Esophagus mucosa (tissue), 1 donor: ENCODE measurements at places on chromosomes 7 and 10.

GRCh38 chr10:12208460-12208859 lies 12.5 kb downstream of the CDC123 start:
- no peak for ATAC-seq

DNA sequence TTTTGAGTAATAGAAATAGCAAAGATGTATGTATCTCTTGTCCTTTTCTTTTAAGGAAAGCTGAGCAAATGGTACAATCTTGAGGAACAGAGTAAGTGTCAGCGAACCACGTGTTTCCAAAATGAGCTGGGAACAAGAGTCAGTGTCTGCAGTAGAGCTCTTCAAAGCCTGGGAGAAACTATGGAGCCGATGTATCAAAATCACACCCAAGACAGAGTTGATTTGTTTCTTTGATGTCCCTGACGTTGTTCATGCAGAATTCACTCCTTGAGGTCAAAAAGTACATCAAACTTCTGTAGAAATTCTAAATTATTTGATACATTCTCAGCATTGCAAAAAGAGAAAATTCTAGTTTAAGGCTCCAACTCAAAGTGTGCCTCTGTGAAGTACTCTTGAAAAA lies 216.5 kb downstream of the SKIDA1 start:
- ATAC-seq = no peak

GRCh38 chr7:105594034-105594433 lies 12.7 kb upstream of the EFCAB10 start:
- no peak for ATAC-seq

- peak; percentile 21 for ATAC-seq
Observed at GRCh38 chr10:71302874-71303568, 16.0 kb upstream of the SLC29A3 start.

DNA sequence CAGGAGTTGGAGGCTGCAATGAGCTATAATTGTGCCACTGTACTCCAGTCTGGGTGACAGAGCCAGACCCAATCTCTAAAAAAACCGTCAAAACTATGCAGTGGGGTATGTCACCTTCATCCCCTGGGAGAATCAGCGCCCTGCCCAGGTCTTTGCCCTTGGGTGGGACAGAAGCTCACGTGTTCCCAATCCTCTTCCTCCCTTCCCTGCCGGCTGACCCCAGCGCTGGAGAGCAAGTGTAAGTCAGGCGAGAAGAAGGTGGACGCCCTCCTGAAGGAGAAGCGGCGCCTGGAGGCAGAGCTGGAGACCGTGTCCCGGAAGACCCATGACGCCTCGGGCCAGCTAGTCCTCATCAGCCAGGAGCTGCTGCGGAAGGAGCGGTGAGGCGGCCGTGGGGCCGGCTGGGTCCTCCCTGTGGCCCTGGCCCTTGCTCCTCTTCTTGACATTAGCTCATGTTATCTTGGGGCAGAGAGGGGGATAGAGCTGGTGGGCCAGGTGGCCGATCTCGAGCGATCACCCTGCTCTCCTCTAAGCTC lies 64.8 kb upstream of the GTF2IRD1 start:
- ATAC-seq = no peak

DNA sequence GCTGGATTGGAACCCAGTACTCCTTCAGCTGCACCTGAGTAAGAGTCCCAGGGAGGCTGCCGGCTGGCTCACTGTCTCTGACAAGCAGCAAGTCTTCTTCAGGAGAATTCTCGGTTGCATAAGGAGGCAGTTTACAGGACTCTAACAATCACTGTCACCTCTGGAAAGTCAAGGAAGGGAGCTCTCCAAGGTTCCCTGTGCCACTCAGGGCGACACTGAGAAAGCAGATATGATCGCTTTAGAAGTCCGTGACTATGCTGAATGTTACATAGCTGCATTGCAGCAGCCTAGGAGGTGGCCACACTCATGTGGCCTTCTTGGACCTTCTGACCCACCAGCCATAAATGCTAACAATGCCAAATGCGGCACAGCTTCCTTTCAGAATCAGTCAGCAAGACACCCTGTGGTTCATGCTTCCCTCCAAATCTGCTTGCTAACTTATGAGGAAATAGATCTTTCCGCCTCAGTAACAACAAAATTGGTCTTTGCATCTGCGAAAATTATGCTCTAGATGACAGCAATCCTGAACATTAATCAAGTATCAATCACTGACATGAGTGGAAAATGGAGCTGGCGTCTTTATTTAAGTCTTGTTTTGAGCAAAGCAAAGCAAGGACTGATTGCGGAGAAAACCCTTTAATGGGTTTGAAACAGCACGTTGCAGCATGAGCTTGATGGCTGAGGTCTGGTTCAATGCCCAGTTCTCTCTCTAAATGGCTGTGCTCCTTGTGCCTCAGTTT lies 132.9 kb downstream of the ATXN7L1 start:
- no peak for ATAC-seq

- ATAC-seq = peak; percentile 18
Observed at GRCh38 chr10:12042409-12042796, 206 bp downstream of the UPF2 start.

GRCh38 chr7:2719007-2719406 lies 31.0 kb downstream of the AMZ1 start:
- no peak for ATAC-seq

- ATAC-seq = no peak
Observed at GRCh38 chr7:103687272-103687671, 241.3 kb upstream of the SLC26A5 start.

DNA sequence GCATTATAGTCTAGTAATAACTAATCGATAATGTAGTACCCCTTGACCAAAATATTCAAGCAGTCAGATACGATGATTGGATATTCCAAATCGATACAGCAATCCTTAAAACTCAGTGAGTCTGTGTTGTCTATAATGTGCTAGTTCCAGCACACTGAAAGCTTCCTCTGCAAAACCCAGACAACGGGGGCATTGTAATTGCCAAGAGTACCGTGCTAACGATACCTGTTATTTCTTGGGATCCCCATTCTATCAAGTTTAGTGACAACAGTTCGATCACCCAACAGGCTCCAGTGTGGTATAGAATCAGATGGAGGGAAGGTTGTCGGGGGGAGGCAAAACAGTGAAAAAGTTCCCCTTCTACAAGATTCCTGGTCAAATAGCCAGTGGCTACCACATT lies 865 bp downstream of the ZNF438 start:
- ATAC-seq = no peak

GRCh38 chr10:127349737-127350136 lies 153.3 kb upstream of the INSYN2A start:
- ATAC-seq = no peak

DNA sequence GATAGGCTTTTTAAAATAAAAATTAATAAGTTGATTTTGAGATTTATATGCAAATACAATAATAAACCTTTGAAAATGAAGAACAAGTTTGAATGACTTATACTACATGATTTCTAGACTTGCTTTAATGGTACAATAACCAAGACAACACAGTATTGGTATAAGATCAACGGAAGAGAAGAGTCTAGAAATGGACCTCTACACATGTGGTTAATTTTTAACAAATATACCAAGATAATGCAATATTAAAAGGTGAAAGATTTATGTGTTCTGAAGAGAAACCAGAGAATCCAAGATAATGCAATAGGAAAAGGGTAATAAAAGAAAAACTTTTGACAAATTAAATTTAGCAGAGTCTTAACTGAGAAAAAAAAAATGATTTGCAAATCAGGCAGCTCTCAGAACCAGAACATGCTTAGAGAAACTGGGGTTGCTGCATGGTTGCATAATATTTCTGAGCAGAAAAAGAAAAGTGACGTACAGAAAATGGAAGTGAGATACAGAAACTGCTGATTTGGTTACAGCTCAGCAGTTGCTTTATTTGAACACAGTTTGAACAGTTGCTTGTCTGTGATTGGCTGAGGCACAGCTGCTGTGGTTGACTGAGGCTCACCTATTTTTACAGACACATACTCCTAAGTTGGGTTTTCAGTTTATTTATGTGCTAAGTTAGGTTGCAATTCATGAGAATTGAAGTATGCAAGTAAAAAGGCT lies 365.9 kb downstream of the CRPPA start:
- no peak for ATAC-seq

GRCh38 chr7:129948877-129949291 lies 3.9 kb downstream of the UBE2H start:
- peak; percentile 74 for ATAC-seq

GRCh38 chr7:157693071-157693520 lies 356.3 kb downstream of the DNAJB6 start:
- no peak for ATAC-seq

- peak; percentile 91 for ATAC-seq
Observed at GRCh38 chr10:127485153-127485857, 63.8 kb upstream of the NPS start.

DNA sequence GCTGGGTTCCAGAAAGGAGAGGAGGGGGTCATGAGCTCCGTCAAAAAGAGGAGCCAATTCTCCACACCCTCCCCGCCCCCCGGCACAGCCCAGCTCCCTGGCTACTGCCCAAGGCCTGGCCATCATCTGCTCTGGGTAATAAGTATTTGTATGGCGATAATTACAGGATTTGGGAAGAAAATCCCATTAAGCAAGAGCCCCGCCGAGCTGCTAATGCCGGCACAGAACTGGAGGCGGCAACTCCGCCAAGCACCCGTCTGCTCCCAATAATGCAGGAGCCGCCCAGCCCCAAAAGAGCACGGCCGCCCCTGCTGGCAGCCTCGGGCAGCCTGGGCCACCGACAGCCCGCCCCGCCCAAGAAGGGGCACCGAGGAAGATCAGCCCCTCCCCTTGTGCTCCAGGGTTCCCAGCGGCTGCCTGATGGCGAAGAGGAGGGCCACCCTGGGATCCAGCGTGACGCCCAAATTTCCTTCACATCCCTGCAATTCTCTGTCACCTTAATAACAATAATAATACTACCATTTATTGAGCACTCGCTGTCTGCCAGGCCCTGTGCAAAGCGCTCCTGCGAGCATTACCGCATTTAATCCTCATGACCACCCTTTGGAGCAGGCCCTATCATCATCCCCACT lies 5.9 kb downstream of the SLIT1 start:
- ATAC-seq = no peak

DNA sequence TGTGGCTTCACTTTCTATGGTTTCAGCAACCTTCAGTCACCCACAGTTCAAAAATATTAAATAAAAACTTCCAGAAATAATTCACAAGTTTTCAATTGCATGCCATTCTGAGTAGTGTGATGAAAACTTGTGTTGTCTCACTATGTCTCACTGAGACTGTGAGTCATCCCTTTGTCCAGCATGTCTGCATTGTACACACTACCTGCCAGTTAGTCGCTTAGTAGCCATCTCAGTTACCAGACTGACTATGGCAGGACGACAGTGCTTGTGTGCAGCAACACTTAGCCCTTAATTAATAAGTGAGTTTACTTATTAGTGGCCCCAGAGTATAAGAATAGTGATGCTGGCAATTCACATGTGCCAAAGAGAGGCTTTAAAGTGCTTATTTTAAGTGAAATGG lies 22.5 kb downstream of the CCDC186 start:
- peak; percentile 97 for ATAC-seq

GRCh38 chr7:4561795-4562194 lies 120.3 kb upstream of the FOXK1 start:
- ATAC-seq = no peak

DNA sequence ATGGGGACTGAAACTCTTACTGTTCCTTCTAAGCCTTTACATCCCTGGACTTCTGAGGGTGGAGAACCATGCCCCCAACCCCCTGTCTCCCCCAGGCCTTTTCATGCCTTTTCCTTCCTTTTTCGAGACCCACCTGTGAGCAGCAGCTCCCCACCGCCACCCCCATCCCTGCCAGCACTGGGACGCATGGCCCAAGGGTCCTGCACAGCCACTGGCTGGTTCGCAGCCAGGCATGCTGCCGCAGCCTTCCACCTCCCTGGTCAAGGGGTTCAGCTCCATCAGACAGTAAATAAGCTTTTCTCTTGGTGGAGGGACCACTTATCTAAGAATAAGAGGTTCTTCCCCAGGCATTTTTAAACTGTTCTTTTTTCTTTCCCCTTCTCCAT lies 584.4 kb downstream of the GRM8 start:
- ATAC-seq = no peak

GRCh38 chr7:49564379-49564714 lies 209.1 kb upstream of the VWC2 start:
- no peak for ATAC-seq

GRCh38 chr10:21487416-21488180 lies 37.9 kb downstream of the SKIDA1 start:
- no peak for ATAC-seq

- no peak for ATAC-seq
Observed at GRCh38 chr7:104791080-104791479, 222.9 kb upstream of the KMT2E start.

- peak; percentile 88 for ATAC-seq
Observed at GRCh38 chr7:29113384-29114102, 32.8 kb downstream of the CPVL start.

GRCh38 chr7:151243408-151244195 lies 4.9 kb downstream of the SMARCD3 start:
- no peak for ATAC-seq

DNA sequence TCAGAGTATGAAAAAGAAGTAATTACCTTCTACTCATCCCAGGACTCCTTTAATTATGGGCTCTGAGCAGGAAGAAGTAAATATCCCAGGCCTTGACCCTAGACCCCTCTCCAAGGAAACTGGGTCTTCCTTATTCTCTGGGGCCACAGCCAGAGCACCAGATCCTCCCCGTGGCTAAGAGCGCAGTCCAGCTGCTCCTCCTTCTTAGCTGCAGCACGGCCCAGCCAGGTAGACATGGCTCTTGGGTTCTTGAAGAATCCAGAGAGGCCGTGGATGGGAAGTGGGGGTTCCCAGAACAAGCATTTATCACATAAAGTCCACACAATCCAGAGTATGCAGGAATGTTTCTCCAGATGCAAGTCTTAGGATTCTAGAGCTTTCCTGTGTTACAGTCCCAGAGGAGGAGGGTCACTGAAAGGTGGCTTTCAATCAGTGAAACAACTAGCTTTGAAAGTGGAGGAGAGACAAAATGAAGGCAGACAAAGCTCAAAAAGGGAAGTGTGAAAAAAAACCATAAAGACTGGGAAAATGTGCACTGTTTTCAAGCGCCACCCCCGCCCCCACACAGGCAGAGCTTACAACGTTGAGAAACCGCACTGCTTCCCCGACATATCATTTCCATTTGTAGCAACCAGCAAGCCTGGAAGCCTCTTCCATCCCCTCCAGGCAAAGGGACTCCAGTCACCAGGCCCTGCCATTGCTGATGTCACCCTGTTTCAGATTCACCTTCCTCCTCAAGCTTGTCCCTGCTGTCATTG lies 396.5 kb upstream of the MKI67 start:
- ATAC-seq = no peak
